ENCODE measurements at places on chromosomes 4 and X. TPM values are rescaled to one million over a fixed set of nuclear protein-coding genes. Genes with fewer than 3 reads are reported as not detected.

- no peak for DNase-seq
- H3K27ac ChIP-seq: no peak overlapping the region
- no peaks in the 10 kb centered on the region for H3K4me1 ChIP-seq
- no peaks in the 10 kb centered on the region for H3K27me3 ChIP-seq
Observed at GRCh38 chr4:46274717-46275116, 115.2 kb downstream of the GABRA2 start.

DNA sequence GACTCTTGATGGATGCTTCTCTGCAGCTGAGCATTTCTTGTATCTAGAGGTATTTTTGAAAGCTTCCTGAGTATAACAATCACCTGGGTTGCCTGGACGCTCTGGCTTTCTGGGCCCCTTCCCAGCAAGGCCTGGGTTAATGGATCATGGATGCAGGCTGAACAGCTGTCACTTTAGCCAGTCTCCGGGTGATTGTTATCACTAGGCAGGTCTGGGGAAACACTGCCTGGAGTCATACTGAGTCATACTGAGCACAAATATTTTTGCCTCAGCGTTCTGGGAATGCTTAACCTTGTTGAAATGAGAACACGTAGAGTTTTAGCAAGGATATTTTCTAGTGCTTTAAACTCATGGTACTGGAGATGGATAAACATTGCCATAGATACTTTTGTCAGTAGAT, 102.6 kb downstream of the PHEX start:
- no peaks in the 10 kb centered on the region for H3K36me3 ChIP-seq
- H3K4me1 ChIP-seq: peaks cover 4% of the 10 kb centered on the region
- DNase-seq: no peak
- H3K4me3 ChIP-seq: no peak overlapping the region

The ARX gene
- total RNA-seq: not detected

The KDR gene
- total RNA-seq: 98.1 TPM

The SULT1B1 gene
- total RNA-seq: not detected

The SPACA5 gene
- not detected for total RNA-seq

The TLR2 gene
- 1.5 TPM for total RNA-seq

DNA sequence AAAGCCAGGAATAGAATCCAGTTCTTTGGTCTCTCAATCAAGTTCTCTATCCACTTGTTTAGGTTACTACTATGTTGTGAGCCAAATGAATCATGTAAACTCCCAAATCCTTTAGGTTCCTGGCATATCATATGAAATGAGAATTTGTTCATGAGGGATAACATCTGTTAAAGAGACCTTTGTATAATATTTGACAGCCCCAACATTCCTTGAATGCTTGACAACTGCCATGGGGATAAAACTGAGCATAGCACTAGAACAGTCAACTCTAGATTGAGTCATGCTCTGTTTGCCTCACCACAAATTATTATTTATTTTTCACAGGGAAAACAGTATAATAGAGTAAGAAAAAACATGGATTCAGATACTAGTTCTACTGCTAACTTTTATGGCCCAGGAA, 93.3 kb downstream of the NAA11 start:
- H3K36me3 ChIP-seq: no peaks in the 10 kb centered on the region
- no peak for DNase-seq
- H3K4me3 ChIP-seq: no peak overlapping the region
- no peaks in the 10 kb centered on the region for H3K4me1 ChIP-seq

DNA sequence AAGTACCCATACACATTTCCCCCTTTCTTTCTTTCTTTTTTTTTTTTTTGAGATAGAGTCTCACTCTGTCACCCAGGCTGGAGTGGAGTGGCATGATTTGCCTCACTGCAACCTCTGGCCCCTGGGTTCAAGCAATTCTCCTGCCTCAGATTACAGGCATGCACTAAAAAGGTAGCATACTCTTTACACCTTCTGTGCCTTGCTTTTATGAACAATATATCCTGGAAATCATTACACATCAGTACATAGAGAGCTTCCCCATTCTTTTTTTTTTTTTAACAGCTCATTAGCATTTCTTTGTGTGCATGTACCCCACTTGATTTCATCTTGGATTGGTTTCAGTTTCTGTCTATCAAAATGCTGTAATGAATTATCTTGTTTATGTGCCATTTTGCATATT, 18.6 kb upstream of the HSD17B10 start:
- H3K27me3 ChIP-seq: no peaks in the 10 kb centered on the region
- H3K4me3 ChIP-seq: no peak overlapping the region
- no peak for DNase-seq
- H3K36me3 ChIP-seq: no peaks in the 10 kb centered on the region

- no peaks in the 10 kb centered on the region for H3K27me3 ChIP-seq
- peaks cover 27% of the 10 kb centered on the region for H3K36me3 ChIP-seq
- H3K4me3 ChIP-seq: no peak overlapping the region
- H3K27ac ChIP-seq: no peak overlapping the region
- no peak for DNase-seq
Observed at GRCh38 chr4:73103799-73104503, 34.4 kb upstream of the COX18 start.

GRCh38 chrX:136303041-136303440, 2.3 kb downstream of the ADGRG4 start:
- no peaks in the 10 kb centered on the region for H3K36me3 ChIP-seq
- H3K27ac ChIP-seq: no peak overlapping the region
- H3K4me3 ChIP-seq: no peak overlapping the region
- H3K4me1 ChIP-seq: no peaks in the 10 kb centered on the region
- H3K27me3 ChIP-seq: no peaks in the 10 kb centered on the region
- no peak for DNase-seq

The LRAT gene
- 10.6 TPM for total RNA-seq

- H3K27me3 ChIP-seq: no peaks in the 10 kb centered on the region
- no peak overlapping the region for H3K27ac ChIP-seq
- no peaks in the 10 kb centered on the region for H3K4me1 ChIP-seq
- DNase-seq: no peak
- H3K36me3 ChIP-seq: no peaks in the 10 kb centered on the region
Observed at GRCh38 chrX:1946974-1947373, 332.1 kb downstream of the ASMT start.

- H3K27ac ChIP-seq: no peak overlapping the region
- H3K27me3 ChIP-seq: no peaks in the 10 kb centered on the region
- H3K4me3 ChIP-seq: no peak overlapping the region
- no peak for DNase-seq
Observed at GRCh38 chr4:29043411-29043810, 1676.8 kb upstream of the PCDH7 start.

The REPS2 gene
- 4.3 TPM for total RNA-seq

DNA sequence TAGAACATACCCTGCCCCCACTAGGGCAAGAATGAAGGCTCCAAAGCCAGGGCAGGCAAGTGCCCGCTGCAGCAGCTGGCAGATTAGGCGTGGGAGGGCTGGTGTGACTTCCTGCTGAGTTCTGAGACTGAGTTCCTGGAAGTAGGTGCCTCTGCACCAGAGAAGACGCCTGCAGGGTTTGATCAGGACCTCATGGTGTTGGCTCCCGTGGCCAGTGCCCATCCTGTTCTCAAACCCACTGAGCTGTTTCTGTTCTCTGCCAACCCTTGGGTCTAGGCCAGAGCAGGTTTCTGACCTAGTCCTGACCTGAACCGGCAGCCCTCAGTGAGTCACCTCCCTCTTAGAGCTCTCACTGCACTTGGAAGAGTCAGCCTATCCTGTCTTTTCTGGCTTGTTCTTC, 220.7 kb downstream of the HS6ST2 start:
- H3K27ac ChIP-seq: no peak overlapping the region
- no peak for DNase-seq
- no peaks in the 10 kb centered on the region for H3K4me1 ChIP-seq
- H3K36me3 ChIP-seq: no peaks in the 10 kb centered on the region

The ARHGEF38 gene
- not detected for total RNA-seq

The GUCY1B1 gene
- 2.9 TPM for total RNA-seq

The FATE1 gene
- not detected for total RNA-seq

The SMIM10L2A gene
- 5.0 TPM for total RNA-seq

- H3K36me3 ChIP-seq: no peaks in the 10 kb centered on the region
- peaks cover 11% of the 10 kb centered on the region for H3K27me3 ChIP-seq
- H3K27ac ChIP-seq: no peak overlapping the region
- peak; percentile 88 for DNase-seq
- no peaks in the 10 kb centered on the region for H3K4me1 ChIP-seq
Observed at GRCh38 chr4:112379306-112379705, 82.1 kb downstream of the ALPK1 start.

GRCh38 chr4:82594456-82594855, 32.7 kb upstream of the TMEM150C start:
- H3K4me3 ChIP-seq: no peak overlapping the region
- no peak for DNase-seq
- no peaks in the 10 kb centered on the region for H3K27me3 ChIP-seq

The SATL1 gene
- total RNA-seq: 0.17 TPM

GRCh38 chr4:183571350-183571941, 66.6 kb downstream of the ING2 start:
- DNase-seq: no peak
- no peak overlapping the region for H3K4me3 ChIP-seq
- H3K27me3 ChIP-seq: no peaks in the 10 kb centered on the region
- no peaks in the 10 kb centered on the region for H3K36me3 ChIP-seq
- no peaks in the 10 kb centered on the region for H3K4me1 ChIP-seq

- H3K27ac ChIP-seq: no peak overlapping the region
- peaks cover 9% of the 10 kb centered on the region for H3K4me1 ChIP-seq
- H3K4me3 ChIP-seq: no peak overlapping the region
- H3K36me3 ChIP-seq: no peaks in the 10 kb centered on the region
- no peak for DNase-seq
- H3K27me3 ChIP-seq: no peaks in the 10 kb centered on the region
Observed at GRCh38 chr4:27096142-27096824, 235.6 kb downstream of the STIM2 start.

The CACNA1F gene
- 0.77 TPM for total RNA-seq

DNA sequence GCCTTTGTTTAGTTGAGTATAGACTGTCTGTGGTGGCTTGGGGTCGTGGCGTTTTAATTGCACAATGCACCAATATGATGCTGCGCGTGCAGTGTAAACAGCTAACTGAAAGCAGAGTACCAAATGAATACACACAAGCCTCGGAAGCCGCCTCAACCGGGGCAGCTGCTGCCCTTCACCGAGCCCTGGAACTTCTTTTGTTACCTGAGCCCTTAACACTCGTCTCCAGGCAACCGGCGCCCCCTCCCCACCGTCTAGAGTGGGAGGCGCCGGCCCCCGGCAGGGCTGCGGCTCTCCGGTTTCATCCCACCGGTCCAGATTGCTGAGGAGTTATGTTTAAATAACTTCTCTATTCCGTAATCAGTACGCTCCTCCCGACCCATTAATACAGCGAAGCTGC, 173.2 kb upstream of the TBL1X start:
- no peaks in the 10 kb centered on the region for H3K36me3 ChIP-seq
- no peaks in the 10 kb centered on the region for H3K27me3 ChIP-seq
- no peak overlapping the region for H3K27ac ChIP-seq

The ALG13 gene
- total RNA-seq: 44.3 TPM

The HSD17B13 gene
- total RNA-seq: not detected

The KLB gene
- not detected for total RNA-seq

The MTMR8 gene
- 6.3 TPM for total RNA-seq

DNA sequence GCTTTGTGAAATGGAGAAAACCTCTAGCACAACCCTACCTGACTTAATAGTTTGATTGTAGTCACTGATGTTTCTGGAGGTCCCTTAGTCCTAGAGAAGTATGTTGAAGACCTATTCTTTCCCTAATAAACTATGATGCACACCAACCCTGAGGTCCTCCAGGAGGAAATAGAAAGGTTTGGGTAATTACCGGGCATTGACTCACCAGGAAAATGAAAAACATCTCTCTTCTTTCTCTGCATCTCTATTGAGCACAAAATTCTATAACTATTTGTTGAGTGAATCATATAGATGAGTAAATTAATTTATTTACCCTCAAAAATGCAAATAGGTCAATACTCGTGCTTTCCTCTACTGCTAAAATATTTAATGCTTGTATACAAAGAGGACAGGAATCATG, 582.4 kb upstream of the FAM241A start:
- no peaks in the 10 kb centered on the region for H3K4me1 ChIP-seq
- H3K36me3 ChIP-seq: no peaks in the 10 kb centered on the region
- no peak for DNase-seq
- H3K4me3 ChIP-seq: no peak overlapping the region

The SPOCK3 gene
- 0.44 TPM for total RNA-seq

DNA sequence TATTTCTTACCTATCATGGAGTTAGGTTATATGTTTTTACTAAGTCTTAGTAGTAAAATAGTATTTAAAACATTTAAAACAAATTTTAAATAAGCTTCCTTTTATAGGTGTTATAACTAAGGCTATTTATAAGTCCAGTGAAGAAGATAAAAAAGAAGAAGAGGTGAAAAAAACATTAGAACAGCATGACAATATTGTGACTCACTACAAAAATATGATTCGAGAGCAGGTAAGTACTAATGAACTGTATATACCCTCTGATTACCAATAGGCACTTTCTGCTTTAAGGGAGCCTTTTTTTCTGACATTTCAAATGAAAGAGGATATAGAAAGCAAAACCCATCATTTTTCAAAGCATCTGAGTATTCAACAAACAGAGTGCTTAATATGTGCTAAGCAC, 76.6 kb downstream of the USO1 start:
- H3K27ac ChIP-seq: no peak overlapping the region
- no peak overlapping the region for H3K4me3 ChIP-seq
- DNase-seq: no peak
- peaks cover 41% of the 10 kb centered on the region for H3K36me3 ChIP-seq

DNA sequence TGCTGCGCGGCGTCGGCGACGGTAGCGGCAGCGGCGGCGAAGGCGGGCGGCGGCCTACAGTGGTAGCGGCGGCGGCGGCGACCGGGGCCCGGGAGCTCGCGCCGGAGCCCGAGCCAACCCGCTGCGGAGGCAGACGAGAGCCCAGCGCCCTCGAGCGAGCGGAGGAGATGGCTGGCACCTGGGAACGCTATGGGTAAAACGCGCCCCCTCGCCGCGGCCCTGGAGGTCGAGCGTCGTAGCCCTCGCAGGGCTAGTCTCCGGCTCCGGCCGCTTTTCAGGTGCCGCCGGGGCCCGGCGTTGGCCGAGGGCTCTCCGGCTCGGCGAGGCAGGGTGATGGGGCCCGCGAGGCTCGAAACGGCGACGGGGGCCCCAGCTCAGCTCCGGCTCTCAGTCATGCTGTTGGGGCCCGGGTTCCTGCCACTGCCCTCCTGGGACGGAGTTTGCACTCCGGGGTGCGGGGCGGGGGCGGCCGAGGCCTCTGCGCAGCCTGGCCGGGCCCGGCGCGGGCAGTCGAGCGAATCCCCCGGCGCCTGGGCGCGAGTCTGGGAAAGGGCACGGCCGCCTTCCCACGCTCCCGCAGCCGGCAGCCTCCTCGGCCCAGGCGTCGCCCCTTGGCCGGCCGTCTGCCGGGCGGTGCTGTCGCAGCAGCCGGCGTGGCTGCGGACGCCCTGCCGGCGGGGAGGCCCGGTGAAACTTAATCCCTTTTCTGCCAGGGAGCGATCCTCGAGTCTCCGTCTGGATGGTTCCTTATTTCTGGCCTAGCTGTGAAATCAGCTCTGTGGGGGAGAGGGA, 768 bp downstream of the MID2 start:
- H3K36me3 ChIP-seq: no peaks in the 10 kb centered on the region
- DNase-seq: no peak
- H3K27me3 ChIP-seq: peaks cover 12% of the 10 kb centered on the region

DNA sequence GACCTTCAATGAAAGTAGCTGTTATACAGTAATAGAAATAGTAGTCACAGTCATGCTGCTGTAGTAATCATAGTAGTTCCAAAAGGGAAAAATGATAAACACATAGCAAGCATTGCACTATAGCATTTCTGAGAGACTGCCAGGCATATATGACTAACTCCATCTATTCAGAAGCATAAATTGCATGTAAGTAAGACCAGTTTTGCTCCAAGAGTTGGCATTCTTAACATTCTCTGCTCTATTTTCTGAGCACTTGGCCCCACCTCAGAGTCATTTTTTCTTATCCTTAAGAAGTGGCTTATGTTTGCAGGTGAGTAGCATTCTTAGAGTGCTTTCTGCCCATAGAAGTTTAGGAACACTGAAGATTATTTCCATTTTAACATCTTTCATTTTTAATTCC, 490.3 kb upstream of the TECRL start:
- H3K4me3 ChIP-seq: no peak overlapping the region
- DNase-seq: no peak
- H3K27ac ChIP-seq: no peak overlapping the region
- H3K27me3 ChIP-seq: no peaks in the 10 kb centered on the region

The NWD2 gene
- total RNA-seq: not detected
